Activated T-cell treated with anti-CD3 and anti-CD28 coated beads for 1 hour (primary cell): ENCODE measurements at places on chromosomes 1 and 21.

DNA sequence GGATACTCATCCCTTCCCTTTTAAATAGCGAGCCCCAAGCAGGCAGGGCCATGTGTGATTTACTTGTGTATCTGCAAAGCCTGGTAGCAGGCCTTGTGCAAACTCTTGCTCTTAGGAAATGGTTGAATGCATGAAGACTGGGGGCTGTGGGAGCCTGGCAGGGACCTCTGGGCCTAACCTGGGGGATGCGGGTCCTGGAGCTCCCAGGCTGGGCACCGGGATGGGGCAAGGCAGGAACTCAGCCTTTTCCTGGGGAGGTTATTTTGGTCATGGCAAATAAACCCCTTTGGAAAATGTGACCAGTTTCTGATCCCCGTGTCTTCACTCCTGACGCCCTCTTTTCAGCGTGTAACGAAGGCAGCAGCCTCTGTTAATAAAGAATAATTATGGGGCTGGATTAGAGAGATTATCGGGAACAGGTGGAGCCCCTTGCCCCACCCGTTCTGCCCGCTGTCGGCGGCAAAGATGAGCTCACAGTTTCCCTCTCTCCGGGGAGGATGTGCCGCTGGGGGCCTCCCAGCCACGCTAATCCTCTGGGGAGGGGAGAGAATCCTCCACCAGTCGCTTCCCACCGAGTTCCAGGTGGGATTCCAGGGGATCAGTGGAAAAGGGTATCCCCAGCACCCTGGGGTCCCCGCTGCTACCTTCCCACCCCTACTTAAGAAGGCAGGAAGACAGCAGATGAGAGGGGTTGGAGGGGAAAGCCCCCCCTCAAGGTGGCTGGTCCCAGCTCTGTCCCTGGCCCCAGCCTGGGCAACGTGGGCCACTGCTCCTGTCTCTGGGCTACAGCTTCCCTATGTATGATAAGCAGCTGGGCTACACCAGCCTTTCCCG is 69.7 kb upstream of the WNT4 start:
- no peak for DNase-seq

DNA sequence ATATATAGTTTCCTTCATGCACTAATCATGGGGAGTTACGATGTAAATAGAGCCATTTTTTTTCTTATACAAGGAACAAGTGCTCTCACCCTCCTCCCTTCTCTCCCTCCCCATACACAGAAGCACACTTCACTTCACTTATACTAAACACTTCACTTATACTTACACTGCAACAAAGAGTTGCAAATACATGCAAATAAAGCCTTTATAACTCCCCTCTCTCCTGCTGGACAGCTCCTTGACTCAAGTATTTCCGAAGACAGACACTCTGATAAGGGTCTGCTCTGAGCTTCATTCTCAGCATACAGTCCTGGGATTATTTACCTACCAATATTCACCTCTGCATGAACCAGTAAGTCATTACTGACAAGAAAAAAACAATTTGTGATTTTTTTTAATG is 35.6 kb upstream of the ERG start:
- no peak for DNase-seq

- DNase-seq, result no peak
Measured at GRCh38 chr1:193619911-193620310, 433.5 kb upstream of the B3GALT2 start.

DNA sequence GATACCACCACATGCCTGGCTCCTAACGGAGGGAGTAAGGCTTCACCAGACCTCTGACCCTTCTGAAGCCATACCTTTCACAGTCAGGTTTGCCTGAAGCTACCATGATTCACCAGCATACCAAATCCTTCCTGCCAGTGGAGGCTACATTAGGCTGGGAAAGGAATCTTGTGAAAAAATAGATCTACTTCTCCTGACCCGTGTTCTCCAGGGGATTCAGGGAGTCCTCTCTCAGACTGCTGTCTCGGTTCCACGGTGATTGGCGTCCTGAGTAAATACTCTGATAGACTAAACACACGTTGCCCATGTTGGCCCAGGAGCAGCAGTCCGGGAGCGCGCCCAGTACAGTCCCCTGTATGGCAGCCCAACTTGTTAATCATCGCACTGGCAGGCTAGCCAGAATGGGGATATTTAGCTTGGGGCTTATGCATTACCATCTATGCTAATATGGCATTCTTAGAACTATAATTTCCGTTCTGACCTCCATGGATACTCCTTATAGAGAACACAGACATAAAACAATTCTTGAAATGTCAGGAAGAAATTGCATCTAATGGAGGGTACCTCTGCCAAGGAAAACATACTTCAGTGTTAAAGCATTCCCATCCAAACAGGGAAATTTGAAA is 173.2 kb downstream of the ROR1 start:
- no peak for DNase-seq

GRCh38 chr1:3976821-3977220 is 76.7 kb upstream of the C1orf174 start:
- no peak for DNase-seq

DNA sequence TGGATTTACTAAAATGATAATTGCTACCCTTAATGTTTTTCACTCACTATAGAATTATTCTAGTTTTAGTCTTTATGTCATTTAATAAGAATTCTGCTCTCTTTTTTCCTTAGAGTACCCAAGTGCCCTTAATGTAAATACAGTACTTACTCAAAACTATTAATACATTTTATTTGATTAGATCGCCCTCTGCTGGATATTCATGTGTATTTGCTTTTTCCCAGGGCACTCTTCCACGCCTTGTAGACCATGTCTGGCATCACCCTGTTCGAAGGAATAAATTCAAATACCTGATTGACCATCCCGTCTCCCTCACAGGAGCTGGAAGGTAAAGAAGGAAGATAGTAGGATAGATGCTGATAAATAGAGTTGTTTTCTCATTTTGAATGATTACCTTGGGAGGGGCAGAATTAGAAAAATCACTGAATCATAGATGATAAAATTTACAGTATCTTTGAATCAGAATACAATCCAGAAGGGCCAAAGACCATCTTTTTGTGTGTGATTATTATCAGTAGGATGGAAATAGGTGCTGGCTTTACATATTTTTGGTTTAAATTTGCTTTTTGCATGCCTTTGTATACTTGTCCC is 4.1 kb downstream of the AXDND1 start:
- no peak for DNase-seq
